ENCODE measurements at places on chromosomes 2 and 18.

DNA sequence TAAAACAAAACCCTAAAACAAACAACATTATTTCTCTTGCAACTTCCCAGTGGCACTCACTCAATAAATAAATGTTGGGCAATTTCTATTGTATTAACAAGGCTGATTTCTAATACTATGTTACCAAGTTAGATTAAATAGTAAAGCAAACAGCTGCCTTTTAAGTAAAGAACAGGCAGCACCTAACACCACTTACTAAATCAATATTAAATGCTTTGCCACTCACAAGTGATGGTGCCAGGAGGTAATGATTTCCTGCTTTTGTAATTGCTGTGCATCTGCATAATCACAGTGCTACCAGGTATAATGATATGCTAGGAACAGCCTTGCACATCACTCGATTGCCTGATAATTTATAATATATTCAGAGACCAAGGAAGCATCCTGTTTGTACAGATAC lies 276.5 kb downstream of the NBAS start:
- DNase-seq = no peak

GRCh38 chr2:67666386-67667053 lies 269.4 kb downstream of the ETAA1 start:
- no peak for DNase-seq

- DNase-seq = no peak
These were observed 107.3 kb downstream of the MTCL1 start for GRCh38 chr18:8812631-8813030.

GRCh38 chr2:15809404-15809803 lies 130.9 kb upstream of the MYCN start:
- no peak for DNase-seq

DNA sequence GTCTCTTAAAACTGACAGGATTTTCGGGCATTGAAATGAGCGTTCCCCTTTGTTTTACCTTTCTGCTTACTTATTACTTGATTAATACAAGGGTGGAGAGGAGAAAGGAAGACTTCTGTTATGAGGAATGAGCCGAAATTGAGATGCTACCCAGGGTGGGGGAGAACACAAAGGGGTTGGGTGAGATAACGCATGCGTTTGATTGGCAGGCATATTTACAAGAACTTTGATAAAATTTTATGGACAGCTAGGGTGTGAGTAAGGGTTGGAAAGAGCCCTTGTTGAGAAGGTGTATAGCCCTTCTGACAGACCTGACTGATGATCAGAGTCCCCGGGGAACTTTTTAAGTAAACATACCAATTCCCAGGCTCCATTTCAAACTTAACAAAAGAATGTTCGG lies 1.8 kb downstream of the RNF138 start:
- DNase-seq = no peak
